ENCODE measurements at places on chromosomes 2 and 18.

- DNase-seq, result no peak
Measured at GRCh38 chr2:156896294-156896693, 361.2 kb upstream of the GALNT5 start.

- DNase-seq, result peak; percentile 42
Measured at GRCh38 chr2:160492401-160493226, 993 bp downstream of the RBMS1 start.

DNA sequence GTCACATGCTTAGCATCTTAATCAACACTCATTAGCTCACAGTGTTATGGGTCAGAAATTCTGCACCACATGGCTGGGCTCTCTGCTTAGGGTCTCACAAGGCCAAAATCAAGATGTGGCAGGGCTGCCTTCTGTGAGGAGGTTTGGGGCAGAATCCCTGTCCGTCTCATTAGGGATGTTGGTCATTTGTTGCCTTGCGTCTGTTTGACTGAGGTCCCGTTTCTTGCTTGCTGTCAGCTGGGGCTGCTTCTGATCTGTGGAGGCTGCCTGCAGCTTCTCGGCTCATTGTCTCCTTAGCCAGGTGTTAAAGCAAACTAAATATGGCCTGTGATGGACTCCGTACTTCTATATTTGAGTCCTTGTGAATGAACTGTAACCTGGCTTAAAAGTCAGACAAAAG, 146.5 kb downstream of the NDUFA10 start:
- no peak for DNase-seq

- no peak for DNase-seq
Measured at GRCh38 chr2:32806857-32807256, 139.9 kb upstream of the LTBP1 start.

GRCh38 chr2:236464140-236464539, 105.5 kb upstream of the ACKR3 start:
- no peak for DNase-seq

DNA sequence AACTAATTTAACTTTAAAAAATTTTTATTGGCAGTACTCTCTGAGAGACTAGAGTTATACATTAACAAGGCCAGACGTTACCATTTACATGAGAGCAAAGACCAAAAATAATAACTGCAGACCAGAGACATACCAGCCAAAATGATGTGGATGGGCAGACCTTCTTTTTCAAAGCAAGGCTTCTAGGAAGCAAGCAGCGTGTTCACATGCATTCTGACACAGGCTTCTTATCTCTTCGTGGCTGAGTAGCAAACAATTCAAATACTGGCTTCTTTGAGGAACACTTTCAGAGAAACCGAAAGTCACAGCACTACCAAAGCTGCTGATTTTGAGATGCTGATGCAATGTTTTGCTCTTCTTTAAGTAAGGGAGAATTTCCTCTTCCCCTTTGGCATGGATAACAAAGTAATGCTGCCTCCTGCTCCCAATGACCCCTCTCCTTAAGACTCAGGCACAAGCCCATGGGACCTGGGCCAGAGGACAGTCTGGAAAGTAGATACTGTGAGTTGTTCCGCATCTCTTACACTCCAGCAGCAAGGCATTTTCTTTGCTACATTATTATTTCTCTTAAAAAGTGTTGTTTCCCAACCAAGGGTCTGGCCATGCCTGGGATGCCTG, 181.9 kb downstream of the MREG start:
- DNase-seq, result no peak

DNA sequence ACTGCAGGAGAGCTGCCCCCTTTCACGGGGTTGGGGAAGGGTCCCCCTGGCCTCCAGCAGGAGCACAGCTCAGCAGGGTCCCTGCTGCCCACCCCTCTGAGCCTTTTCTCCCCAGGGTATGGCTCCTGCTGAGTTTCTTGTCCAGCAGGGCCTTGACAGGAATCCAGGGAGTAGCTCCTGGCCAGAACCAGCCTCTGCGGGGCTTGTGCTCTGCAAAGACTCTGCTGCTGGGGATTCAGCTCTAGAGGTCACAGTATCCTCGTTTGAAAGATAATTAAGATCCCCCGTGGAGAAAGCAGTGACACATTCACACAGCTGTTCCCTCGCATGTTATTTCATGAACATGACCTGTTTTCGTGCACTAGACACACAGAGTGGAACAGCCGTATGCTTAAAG, 21.2 kb downstream of the FOSL2 start:
- no peak for DNase-seq

DNA sequence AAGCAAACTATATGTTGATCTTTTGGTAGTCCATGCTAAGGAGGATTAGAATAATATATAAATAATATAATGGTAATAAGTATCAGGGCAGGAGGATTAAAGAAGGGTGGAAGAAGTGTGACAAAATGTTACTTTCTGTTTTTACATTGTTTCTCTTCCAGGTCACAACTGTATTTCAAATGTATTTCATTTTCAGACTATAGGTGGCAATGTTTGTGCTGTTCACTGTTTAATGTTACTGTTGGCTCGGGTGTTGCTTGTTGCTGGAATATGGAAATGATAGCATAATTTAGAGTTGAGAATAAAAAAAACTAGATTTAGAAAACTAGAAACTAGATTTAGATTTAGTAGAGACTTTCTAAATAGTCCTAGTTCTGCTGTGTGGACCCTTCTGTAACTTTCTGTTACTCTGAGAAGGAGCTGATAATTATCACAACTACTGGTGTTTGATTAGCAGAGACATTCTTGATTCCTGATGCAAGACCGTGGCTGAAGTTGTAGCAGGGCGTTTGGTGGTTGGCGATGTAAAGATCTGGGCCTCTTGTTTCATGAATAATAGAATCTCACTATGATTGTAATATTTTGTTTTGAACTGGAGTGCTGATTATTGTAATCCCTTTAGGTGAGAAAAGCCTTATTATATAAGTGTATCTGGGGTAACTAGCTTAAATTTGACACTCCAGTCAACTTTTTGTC, 7.9 kb downstream of the NEDD4L start:
- no peak for DNase-seq

- no peak for DNase-seq
Measured at GRCh38 chr2:161104054-161104553, 56.1 kb upstream of the TANK start.

GRCh38 chr2:64341461-64341860, 112.5 kb upstream of the LGALSL start:
- no peak for DNase-seq

- no peak for DNase-seq
Measured at GRCh38 chr2:168948621-168949212, 47.6 kb downstream of the G6PC2 start.

DNA sequence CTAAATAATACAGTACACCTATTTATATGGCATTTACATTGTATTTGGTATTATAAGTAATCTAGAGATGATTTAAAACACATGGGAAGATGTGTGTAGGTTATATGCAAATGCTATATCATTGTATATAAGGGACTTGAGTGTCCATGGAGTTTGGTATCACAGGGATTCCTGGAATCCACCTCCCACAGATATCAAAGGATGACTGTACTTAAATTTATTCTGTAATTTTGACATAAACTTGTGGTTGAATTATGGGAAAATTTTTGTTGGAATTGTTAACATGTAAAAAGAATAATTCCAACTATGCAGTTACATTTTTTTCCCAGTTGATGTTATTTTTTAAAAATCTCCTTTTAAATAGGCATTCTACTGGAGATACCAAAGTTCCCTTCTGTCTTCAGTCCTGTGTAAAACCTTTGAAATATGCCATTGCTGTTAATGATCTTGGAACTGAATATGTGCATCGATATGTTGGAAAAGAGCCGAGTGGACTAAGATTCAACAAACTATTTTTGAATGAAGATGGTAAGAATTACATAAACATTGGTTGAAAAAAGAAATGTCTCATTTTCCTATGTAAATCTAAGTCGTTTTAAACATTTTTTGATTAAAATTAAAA, 24.1 kb downstream of the GLS start:
- DNase-seq, result no peak

- no peak for DNase-seq
Measured at GRCh38 chr2:33342705-33343104, 133.7 kb upstream of the RASGRP3 start.
